ENCODE measurements at places on chromosomes 11 and 22.

DNA sequence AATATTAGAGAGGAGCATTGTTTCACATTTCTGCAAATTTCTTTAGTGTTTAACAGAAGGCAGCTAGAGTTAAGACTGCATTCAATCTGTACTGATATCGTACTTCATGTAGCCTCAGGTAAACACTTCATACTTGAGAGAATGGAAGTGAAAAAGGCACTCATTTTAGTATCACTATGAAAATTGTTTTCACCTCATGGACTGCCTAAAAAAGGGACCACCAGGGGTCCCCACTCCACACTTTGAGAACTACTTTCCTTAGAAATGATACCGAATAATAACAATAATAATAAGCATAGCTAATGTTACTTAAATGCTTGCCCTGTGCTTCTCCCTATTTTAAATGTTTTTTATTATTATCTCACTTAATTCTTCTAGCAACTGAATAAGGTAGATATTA lies 95.1 kb downstream of the BLID start:
- no peak for DNase-seq

- no peak for DNase-seq
Measured at GRCh38 chr11:60130496-60130895, 42.0 kb downstream of the MS4A2 start.

GRCh38 chr11:80515097-80515496 lies 1074.3 kb upstream of the TENM4 start:
- DNase-seq = no peak

GRCh38 chr22:49618677-49618953 lies 209.1 kb downstream of the BRD1 start:
- no peak for DNase-seq

- no peak for DNase-seq
Measured at GRCh38 chr22:49453771-49454170, 373.9 kb downstream of the BRD1 start.

DNA sequence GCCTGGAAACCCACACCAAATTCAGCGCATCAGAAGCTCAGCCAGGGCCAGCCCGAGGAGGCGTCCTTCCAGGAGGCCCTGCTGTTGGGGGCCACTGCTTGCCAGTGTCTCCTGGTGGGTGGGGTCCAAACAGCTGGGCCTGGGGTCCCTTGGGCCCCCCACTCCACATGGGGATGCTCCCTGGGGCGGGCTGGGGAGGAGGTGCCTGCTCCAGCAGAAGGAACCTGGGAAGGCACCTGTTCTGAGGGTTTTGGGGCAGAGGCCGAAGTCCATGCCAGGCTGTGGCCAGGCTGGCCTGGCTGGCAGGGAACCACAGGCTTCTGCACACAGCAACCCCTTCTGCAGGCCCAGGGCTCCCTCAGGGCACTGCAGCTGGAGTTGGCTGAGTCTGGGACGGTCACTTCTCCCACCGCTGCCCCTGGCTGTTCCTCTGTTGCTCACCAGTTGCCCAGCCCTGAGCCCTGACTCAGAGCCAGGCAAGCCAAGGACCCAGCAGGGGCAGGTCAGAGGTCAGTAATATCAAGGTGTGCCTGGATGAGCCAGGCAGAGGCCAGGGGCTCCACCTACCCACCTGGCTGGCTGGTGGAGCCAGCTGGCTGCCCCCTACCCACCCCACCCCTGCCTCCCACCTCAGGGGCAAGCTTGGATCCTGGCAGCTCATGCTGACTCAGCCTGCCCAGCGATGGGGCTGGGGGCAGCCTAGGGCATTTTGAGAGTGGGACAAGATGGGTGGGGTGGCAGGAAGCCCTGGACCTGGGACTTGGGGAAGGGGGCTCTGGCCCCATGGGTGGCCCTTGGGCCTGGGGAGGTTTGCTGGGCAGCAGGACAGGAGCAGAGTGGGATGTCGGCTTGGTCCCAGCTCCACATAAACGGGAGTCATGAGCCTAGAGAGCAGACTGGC lies 12.0 kb upstream of the PHLDA2 start:
- no peak for DNase-seq

DNA sequence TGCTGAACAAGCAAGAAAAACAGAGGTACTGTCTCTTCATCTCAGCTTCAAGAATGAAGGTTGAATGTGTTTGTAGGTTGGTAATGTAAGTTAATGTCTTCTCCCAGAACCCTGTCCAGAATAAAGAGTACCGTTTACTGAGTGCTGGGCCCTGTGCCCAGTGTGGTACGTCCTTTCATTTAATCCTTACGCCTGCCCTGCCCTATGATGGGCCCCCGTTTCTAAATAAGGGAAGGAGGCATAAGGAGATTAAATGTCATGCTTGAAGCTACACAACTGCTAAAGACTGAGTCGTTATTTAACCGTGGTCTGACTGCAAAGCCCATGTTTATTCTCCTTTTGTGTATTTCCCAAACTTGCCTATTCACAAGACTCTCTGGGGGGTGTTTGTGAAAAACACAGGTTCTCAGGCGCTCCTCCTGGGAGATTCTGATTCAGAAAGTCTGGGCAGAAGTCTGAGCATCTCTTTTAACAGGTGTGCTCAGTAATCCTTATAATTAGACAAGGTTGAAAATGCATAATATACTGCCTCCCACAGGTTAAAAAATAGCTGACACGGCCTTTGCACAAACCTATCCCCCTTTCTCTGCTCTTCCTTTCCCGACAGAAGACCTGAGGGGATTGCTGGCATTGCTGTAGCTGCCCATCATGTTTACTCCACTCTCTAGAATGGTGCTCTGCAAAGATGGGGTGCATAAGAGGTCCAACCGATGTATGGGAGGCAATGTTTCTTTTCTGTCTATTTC lies 56.3 kb upstream of the ZBTB44 start:
- no peak for DNase-seq

GRCh38 chr11:105148241-105148640 lies 8.7 kb upstream of the CARD18 start:
- no peak for DNase-seq

- no peak for DNase-seq
Measured at GRCh38 chr11:60175860-60176275, 7.0 kb downstream of the MS4A6A start.

GRCh38 chr11:78583889-78584288 lies 9.2 kb upstream of the NARS2 start:
- no peak for DNase-seq

DNA sequence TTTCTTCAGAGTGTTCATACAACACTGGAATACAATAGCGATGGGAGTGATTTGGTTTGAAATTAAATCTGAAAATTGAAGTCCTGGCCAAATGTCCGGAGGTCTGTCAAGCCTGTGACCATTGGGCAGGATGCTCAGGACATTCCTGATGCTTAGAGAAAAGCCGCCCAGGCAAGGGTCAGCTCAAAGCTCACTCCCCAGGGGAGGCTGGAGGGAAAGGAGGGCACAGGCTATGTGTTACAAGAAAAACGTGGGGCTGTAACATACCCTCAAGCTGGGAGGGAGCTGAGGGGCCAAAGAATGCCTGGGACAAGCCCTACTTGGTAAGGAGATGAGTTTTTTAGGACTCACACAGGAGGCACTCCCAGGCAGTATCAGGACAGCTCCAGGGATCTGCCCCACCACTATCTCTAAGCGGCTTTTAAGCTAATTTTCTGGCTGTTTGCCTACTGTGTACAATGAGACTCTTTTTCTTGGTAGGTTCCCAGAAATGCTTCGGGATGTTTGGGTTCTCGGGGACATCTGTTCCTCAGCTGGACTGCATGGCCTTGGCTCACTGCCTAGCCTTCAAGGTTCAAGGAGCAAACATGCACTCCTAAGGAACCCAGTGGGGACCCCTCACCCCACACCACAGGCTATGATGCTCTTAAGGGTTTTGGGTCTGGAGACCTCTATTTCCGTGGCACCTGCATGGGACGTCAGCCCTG lies 500.1 kb downstream of the BRD1 start:
- no peak for DNase-seq

- DNase-seq = no peak
Measured at GRCh38 chr11:35923452-35923851, 20.4 kb upstream of the LDLRAD3 start.

Data from psoas muscle (tissue), 8 donors.